ENCODE measurements at places on chromosomes 13 and 19. TPM values are rescaled to one million over a fixed set of nuclear protein-coding genes. Genes with fewer than 3 reads are reported as not detected.

Gene ZNF208
- 1.4 TPM for total RNA-seq

Gene NXNL1
- not detected for total RNA-seq

GRCh38 chr19:1691589-1692290 lies 39.3 kb upstream of the TCF3 start:
- H3K4me1 ChIP-seq: peaks cover 3% of the 10 kb centered on the region
- H3K27me3 ChIP-seq: peaks cover 7% of the 10 kb centered on the region
- no peak for DNase-seq
- no peak overlapping the region for H3K27ac ChIP-seq
- no peak overlapping the region for H3K4me3 ChIP-seq

- no peak overlapping the region for H3K27ac ChIP-seq
- H3K4me1 ChIP-seq: peaks cover 12% of the 10 kb centered on the region
- H3K36me3 ChIP-seq: no peaks in the 10 kb centered on the region
- no peak for DNase-seq
Measured at GRCh38 chr19:17677002-17677401, 11.2 kb downstream of the UNC13A start.

DNA sequence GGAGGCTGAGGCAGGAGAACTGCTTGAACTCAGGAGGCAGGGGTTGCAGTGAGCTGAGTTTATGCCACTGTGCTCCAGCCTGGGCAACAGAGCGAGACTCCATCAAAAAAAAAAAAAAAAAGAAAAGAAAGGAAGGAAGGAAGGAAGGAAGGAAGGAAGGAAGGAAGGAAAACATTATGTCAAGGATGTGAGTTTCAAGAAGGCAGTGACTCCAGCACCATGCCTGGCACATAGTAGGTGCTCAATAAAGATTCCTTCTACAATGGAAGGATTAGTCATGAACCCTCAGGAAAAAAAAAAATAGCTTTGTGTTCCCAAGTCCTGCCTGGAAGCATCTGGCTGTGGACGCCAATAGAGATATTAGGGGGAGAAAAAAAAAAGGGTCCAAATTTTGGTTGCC lies 10.1 kb upstream of the ZNRF4 start:
- H3K27ac ChIP-seq: no peak overlapping the region
- H3K36me3 ChIP-seq: no peaks in the 10 kb centered on the region
- no peak for DNase-seq
- H3K27me3 ChIP-seq: peaks cover 10% of the 10 kb centered on the region

- no peaks in the 10 kb centered on the region for H3K36me3 ChIP-seq
- no peak for DNase-seq
- no peak overlapping the region for H3K27ac ChIP-seq
- H3K4me1 ChIP-seq: peaks cover 5% of the 10 kb centered on the region
- H3K4me3 ChIP-seq: no peak overlapping the region
Measured at GRCh38 chr13:110250258-110250891, 56.6 kb downstream of the COL4A1 start.

Gene FGF22
- not detected for total RNA-seq

- H3K4me1 ChIP-seq: no peaks in the 10 kb centered on the region
- H3K27me3 ChIP-seq: no peaks in the 10 kb centered on the region
- no peak overlapping the region for H3K27ac ChIP-seq
Measured at GRCh38 chr13:93752541-93752940, 525.9 kb downstream of the GPC6 start.

- DNase-seq: no peak
- no peak overlapping the region for H3K27ac ChIP-seq
- no peak overlapping the region for H3K4me3 ChIP-seq
- no peaks in the 10 kb centered on the region for H3K36me3 ChIP-seq
- H3K27me3 ChIP-seq: no peaks in the 10 kb centered on the region
- no peaks in the 10 kb centered on the region for H3K4me1 ChIP-seq
Measured at GRCh38 chr13:87827479-87827878, 156.3 kb downstream of the SLITRK5 start.

- DNase-seq: no peak
- H3K4me1 ChIP-seq: peaks cover 4% of the 10 kb centered on the region
- no peaks in the 10 kb centered on the region for H3K36me3 ChIP-seq
- no peak overlapping the region for H3K4me3 ChIP-seq
- H3K27ac ChIP-seq: no peak overlapping the region
Measured at GRCh38 chr13:98672947-98673613, 79.4 kb downstream of the SLC15A1 start.

GRCh38 chr19:40533508-40533907 lies 43.2 kb upstream of the SHKBP1 start:
- H3K4me1 ChIP-seq: peaks cover 16% of the 10 kb centered on the region
- no peak for DNase-seq
- H3K27me3 ChIP-seq: peaks cover 24% of the 10 kb centered on the region
- H3K36me3 ChIP-seq: no peaks in the 10 kb centered on the region
- H3K4me3 ChIP-seq: no peak overlapping the region

Gene LIM2
- 2.1 TPM for total RNA-seq

DNA sequence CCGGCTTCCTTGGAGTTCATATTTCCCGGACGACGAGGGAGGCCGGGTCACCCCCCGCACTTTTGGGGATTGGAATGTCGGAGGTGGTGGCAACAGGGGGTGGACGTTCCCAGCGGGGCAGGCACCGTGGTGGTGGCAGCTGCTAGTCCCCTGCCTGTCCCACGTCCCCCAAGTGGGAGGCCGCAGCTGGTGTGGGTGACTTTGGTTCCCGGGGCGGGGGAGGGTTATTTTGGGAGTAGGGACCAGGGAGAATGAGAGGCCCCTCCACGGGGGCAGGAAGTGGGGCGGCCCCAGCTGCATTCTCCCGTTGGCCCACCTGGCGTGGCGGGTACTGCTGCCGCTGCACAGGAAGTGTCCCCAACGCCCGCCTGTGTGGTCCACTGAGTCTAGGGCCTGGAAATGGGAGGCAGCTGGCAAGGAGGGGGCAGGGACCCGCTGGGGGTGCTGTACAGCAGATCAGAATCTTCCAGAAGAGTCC lies 11.1 kb upstream of the PLIN3 start:
- H3K4me1 ChIP-seq: peaks cover 1% of the 10 kb centered on the region
- no peak overlapping the region for H3K27ac ChIP-seq
- DNase-seq: no peak
- H3K36me3 ChIP-seq: no peaks in the 10 kb centered on the region
- H3K4me3 ChIP-seq: no peak overlapping the region

Measured in natural killer cell treated with Interleukin-12 subunit alpha and Interleukin-12 subunit beta and Interleukin-15 and Interleukin-18, amount 100 ng/mL, for 72 hours (primary cell).